D341Med (cell line): ENCODE measurements at places on chromosomes 2 and 18.

GRCh38 chr2:234670806-234671205 lies 173.9 kb upstream of the ARL4C start:
- DNase-seq, result no peak

- DNase-seq, result no peak
Measured at GRCh38 chr2:85924522-85924921, 35.7 kb upstream of the ST3GAL5 start.

DNA sequence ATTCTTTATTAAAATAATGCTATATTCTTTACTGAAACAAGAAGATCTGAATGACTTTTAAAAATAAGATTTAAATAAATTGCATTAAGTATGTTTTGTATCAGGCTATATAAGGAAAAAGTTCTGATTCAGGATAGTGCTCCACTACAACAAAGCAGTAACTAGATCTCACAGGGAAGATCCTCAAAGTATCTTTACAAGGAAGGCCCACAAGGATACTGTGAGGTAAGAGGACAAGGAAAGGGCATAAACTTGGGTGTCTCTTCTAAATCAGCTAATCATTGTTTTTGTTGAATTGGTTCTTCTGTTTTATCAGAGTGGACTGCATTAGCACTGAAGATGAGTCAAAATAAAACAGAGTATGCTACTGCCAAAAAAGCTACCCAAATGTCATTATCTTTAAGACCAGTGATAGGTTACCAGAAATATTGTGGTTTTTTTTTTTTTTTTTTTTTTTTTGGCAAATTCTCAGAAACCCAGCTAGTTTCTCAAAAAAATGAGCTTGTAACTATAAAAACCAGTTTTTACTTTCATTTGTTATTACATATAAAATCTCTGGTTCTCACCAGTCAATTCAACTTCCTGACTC lies 160.9 kb downstream of the BAZ2B start:
- no peak for DNase-seq

- no peak for DNase-seq
Measured at GRCh38 chr2:67974559-67975430, 88.0 kb downstream of the C1D start.

GRCh38 chr2:3899536-3900155 lies 196.3 kb downstream of the DCDC2C start:
- DNase-seq, result no peak

DNA sequence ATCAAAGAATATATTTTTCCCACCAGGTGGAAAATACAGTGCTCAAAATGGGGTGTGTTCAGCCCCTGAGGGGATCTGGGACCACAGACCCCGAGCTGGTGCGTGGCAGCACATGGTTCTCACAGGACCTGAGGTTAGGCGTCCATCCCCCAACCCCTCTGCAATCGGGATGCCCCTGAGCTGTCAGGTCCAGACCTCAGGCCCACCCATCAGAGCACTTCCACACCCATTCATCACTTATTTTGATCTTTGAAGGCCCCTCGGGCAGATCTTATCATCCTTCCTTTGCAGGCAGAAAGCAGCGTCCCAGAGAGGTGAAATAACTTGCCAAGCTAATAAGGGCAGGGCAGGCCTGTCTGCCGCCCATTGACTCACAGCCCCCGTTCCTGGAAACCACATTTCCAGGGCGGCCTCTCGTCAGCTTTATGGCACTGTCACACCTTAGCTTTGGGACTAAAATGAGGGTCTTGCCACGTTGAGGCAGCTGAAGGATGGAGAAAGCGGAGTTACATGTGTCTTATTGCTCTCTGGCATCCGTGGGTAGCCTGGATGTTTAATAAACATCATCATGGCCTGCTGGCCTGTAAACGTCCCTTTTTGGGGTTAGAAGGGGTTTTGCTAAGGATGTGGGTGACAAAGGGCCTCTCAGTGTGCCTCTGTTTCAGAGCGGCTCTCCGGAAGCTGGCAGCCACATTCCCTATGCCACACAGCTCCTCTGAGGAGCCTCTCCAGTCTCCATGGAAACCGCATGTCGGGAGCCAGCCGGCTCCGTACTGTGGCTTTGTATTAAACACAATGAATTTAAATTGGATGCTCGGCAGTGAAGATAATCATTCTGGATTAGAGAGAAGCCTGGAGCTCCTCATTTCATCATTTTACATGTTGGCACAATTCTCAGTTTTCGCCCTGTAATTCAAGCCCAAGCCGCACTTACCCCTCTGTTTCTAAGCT lies 58.3 kb upstream of the MAPRE3 start:
- DNase-seq, result peak; percentile 56

DNA sequence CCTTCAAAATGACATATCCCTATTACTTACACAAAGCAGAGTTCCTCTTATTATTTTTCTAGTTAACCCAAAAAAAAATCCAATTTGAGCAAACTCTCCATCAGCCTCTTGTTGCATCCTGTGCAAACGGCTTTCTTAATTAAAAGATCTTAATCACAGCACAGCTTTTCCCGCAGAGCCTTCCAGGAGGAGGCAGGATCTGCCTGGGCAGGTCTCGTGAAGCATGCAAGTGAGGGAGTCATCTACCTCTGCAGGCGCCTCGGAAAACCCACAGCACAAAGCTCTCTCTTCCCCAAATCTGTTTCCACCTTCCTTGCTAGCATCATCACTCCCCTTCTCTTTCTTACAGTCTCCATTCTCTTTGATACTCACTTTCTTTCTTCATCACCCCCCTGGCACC lies 100.4 kb downstream of the EN1 start:
- DNase-seq, result no peak

DNA sequence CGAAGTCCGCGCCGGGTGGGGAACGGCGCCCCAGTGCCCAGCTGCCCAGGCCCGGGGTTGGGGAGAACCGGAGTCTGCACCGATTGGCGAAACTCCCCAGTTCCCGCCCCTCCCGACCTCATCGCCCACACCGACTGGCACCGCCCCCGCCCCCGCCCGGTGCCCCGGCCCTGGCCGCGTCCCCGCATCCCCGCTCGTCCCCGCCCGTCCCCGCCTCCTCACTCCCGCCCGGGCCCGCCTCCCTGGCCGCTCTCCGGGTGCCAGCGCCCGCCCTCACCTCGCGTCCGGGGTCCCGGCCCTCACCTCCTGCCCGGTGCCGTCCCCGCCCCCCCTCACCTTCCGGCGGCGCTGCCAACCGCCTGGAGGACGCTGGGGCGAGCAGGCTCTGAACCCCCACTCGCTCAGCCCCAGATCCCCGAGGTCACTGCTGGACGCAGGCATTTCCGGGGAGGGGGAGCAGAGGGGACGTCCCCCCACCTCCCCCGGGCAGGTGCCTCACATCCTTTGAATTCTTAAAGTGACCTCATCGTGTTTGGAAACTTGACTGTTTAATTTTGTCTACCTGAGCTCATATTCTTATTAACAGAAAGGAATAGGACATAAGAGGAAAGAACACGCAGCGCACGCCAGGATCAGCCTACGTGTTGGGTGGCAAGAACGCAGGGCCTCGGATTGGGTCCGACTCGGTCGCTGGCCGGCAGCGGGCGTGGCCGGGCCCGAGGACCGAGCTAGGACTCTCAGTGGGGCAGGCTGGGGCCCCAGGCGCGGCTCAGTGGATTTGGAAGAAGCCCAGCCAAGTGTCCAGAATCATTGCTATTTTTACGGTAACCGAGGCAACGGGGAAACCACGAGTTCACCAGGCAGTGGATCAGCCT lies at the start of gene FAM110C:
Gene FAM110C, minus strand, starts transcription at position 35 of the 875 bp plus-strand sequence. CDS start 120 bp downstream, outside the sequence.
- peak; percentile 43 for DNase-seq

- DNase-seq, result no peak
Measured at GRCh38 chr2:65437392-65438135, 5.2 kb upstream of the SPRED2 start.

- no peak for DNase-seq
Measured at GRCh38 chr2:25639131-25639530, 34.2 kb downstream of the DTNB start.

DNA sequence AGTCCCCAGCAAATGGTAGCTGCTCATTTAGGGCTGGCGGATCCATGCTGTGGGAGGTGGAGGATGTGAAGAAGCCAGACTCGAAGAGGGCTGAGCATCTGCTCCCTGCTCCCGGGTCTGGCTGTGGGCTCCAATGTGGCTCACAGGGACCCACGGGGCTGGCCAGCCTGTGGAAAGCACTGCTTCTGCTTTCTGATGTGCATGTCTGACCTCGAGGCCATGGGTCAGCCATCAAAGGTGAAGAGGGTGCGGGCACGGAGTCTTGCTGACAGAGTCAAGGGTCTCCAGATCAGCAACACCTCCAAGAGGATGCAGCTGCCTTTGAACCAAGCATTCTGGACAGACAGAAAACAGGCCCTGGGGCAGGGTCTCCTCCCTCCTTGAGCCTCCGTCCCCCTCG lies 178.2 kb downstream of the INHBB start:
- no peak for DNase-seq

DNA sequence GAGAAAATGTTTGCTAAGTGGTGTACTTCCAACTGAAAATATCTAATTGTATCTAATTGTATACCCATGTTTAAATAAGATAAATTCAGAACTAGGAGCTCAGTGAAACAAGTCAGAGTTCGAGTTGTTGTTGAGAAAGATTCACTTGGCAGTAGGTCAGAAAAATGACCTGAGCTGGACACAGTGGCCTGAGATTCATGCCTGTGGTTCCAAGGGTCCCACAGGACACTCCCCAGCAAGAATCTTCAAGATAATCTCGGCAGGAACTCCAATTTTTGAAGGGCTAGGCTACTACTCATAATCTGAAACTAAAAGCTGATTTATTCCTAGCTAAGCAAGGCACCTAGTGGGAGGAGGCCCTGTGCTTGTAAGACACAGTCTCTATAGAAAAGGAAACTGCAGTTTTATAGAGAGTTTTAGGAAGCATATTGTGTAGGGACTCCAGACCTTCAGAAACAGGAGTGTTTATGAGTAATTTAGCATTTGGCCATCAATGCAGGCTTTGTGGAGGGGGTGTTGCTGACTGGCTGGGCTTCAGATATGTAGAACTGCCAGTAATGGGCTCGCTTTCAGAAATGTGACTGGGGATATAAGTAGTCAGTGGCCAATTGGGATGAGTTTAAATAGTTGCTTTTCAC lies 43.2 kb downstream of the SP140 start:
- DNase-seq, result no peak
